ENCODE measurements at places on chromosomes 4 and X.

DNA sequence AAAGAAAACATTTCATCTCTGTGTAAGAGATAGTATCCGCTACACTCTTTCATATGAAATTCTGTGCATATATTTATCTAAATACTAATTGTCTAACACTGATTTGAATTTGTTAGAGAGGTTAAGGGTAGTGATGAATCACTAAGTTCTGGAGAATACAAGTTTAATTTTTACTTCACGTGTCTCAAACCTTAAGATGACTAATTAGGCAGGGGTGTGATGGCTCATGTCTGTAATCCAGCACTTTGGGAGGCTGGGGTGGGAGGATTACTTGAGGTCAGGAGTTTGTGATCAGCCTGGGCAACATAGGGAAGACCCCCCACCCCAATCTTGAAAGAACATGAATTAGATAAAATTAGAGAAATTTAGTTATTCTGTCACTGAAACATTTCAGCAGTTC lies 2241.9 kb downstream of the PCDH7 start:
- no peak for DNase-seq

DNA sequence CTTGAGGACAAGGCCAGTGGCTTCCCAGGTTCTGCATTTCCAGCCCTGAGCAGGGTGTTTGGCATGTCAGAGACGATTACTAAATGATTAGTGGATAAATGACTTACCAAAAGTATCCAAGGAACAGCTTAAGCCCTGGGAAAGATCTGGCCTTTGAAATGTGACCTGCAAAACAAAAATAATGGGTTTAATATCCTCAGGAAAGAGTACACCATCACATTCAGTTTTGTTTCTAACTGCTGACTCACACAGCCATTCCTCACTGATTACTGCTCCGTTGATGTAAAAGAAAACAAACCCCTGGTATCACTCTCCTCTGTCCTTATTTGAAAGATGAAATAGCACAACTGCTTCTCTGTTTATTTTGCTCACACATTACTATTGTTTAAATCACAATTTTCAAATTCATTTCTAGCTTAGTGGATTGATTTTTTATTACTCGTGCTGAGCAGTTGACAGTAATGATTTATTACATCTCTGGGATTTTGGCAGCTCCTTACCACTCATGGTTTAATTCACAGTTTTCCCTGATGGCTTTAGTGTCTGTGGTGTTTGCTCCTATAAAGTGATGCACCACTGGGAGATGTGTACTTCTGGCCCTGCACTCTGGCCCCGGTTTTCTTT lies 117.0 kb downstream of the CBLL2 start:
- DNase-seq, result peak; percentile 34

DNA sequence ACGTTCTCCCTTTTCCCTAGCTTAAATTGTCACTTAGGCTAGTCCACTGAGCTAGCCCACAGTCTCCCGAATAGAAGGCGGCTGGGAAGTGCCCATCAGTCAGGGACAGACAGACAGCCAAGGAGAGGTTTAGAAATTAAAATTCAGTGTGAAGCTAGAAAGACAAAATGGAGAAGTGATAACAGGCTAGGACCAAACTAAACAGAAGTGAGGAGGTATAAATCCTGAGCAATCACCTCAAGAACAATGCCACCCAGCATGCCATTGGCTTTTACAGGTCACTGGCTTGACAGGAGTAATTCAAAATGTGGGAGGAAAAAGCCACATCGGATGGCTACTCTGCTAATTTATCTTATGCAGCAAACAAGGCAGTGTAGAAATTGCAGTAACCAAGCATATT lies 138.9 kb downstream of the MAPK10 start:
- DNase-seq, result peak; percentile 33

GRCh38 chr4:33381816-33382215 lies 2661.6 kb downstream of the PCDH7 start:
- no peak for DNase-seq

DNA sequence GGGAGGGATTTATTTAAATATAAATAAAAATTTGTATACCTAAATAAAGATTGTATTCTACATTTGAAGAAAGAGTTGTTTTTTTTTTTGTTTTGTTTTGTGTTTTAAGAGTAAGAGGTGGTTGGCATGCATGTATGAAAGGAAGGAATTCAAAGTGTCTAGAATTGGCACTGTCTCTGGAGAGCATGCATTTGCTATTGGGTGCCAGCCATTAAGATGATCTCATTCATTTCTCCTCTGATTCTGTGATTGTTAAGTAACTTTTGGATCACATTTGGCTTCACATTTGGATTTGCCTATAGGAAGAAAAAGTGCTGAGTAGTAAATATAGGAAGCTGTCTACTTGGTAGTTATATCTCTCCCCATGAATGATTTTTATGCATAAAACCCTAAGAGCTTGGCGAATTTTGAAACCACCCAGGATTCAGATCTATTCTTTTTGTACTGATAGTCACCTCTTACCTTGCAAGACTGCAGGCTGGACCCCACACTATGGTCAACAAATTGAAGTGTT lies 7.8 kb upstream of the BOD1L1 start:
- no peak for DNase-seq

DNA sequence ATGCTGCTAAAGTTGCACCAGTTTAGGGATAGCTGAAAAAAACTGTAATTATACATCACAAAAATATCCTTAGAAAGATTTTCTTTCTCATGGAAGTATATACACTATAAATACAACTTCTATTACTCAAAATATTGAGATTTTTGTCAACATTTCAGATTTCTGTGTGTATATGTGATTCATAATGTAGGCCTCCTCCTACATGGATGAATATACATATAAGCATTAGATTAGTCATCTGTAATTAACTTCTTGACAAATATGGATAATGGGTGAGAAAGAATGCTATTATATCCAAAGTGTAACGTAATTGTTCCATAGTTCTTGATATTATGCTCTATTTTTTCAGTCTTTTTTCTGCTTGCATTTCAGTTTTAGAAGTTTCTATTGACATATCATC lies 124.9 kb downstream of the CBLL2 start:
- DNase-seq, result no peak

DNA sequence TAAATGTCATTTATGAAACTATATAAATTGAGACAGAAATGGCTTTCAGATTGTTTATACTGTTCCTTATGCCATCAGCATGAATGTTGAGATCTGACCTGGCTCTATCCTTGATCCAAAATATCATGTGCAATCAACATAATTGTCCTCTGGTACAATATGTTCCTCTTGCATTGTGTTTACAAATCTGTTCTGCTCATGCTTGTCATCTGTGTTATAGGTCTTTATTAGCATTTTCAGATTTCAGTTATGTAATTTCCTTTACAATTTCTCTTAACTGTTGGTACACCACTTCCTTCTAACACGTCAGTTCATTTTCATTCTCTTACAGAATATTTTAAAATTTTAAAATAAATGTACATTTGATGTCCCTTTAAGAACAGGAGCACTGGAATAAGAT lies 1.6 kb downstream of the HPGD start:
- no peak for DNase-seq

DNA sequence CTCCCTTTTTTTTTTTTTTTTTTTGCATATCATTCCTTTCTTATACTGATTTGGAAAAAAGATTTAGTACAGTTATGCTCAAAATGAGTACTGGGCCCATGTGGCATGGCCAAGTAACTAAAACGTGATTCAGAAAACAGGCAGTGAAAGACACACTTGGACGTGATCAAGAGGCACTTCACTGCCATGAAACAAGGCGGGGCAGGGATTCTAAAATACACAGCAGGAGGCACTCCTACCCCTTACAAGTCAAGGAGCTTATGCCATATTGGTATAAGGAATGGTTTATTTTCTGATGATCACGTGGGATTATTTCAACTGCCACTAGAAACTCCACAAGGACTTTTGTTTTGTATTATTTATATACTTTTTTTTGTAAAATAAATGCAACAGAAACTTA lies 72.0 kb downstream of the CHST7 start:
- no peak for DNase-seq

- DNase-seq, result no peak
These were observed 556.1 kb downstream of the IL1RAPL1 start for GRCh38 chrX:29143356-29143755.
